ENCODE measurements at places on chromosomes 5 and 9. TPM values are rescaled to one million over a fixed set of nuclear protein-coding genes. Genes with fewer than 3 reads are reported as not detected.

RELL2 gene
- total RNA-seq: 4.0 TPM

GLRA1 gene
- 1.4 TPM for total RNA-seq

IL13 gene
- not detected for total RNA-seq

CA9 gene
- total RNA-seq: 0.88 TPM

PDE8B gene
- 5.7 TPM for total RNA-seq

LRRTM2 gene
- total RNA-seq: 124 TPM
